Stimulated activated CD8-positive, alpha-beta memory T cell treated with anti-CD3 and anti-CD28 coated beads, Interleukin-4, amount 100 ng/mL, for 4 hours (primary cell): ENCODE measurements at places on chromosomes 5 and 9.

GRCh38 chr9:99092643-99093491 is 12.0 kb upstream of the TGFBR1 start:
- DNase-seq, result no peak

DNA sequence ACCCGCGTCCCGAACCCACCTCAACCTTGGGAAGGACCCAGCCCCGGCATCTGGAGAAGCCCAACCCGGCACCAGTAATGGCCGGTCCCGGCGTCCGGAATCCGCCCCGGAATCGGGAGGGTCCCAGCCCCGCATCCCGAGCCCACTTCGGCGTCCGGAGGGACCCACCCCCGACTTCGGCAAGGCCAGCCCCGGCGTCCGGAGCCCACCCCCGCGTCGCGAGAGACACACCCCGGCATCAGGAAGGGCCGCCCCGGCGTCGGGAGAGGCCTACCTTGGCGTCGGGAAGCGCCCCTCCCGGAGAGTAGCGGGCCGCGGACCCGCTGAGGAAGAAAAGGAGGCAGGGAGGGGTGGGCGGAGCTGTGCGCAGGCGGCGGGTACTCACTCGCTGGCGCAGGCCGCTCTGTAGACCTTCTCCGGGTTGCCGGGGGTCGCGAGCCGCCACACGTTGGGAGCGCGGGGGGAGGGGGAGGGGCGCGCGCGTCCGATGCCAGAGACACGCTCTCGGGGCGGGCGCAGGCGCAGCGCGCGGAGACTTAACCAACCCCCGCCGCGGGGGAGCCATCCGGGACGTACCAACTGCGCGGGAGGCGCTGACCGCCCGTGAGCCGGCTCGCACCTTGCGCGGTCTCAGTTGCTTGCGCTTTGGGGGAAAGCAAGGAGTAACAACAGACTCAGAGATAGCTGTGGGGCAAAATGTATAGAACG is at the start of gene UIMC1:
Gene UIMC1, minus strand, starts transcription at position 515 of the 708 bp plus-strand sequence. CDS start 24,164 bp downstream, outside the sequence.
- DNase-seq, result peak; percentile 85

- DNase-seq, result no peak
These were observed 9.9 kb upstream of the HMCN2 start for GRCh38 chr9:130255631-130256134.

GRCh38 chr9:14888272-14888671 is 22.0 kb downstream of the FREM1 start:
- no peak for DNase-seq

DNA sequence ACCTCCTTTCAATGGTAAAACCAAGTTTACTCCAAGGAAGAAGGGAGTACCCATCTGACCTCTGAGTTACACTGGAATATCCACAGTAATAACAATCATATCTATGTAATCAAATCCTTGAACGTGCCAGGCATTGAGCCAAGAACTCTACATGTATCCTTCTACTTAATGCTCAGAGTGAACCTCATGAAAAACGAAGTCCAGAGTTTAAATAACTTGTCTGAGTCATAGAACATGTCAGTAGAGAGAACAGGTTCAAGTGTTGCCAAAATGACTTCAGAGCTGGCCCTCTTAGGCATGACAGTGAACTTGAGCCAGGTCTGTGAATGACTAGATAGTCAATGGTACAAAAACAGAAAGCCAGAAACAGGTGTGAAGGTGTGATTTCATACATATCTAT is 164.1 kb upstream of the ZNF618 start:
- no peak for DNase-seq

- DNase-seq, result no peak
These were observed 60.6 kb downstream of the PGM5 start for GRCh38 chr9:68416936-68417564.

GRCh38 chr5:123559434-123559775 is 47.4 kb downstream of the CSNK1G3 start:
- no peak for DNase-seq
